RWPE2 (cell line): ENCODE measurements at places on chromosomes 12 and 14.

- no peak for DNase-seq
Measured at GRCh38 chr12:62075870-62076269, 184.3 kb upstream of the USP15 start.

DNA sequence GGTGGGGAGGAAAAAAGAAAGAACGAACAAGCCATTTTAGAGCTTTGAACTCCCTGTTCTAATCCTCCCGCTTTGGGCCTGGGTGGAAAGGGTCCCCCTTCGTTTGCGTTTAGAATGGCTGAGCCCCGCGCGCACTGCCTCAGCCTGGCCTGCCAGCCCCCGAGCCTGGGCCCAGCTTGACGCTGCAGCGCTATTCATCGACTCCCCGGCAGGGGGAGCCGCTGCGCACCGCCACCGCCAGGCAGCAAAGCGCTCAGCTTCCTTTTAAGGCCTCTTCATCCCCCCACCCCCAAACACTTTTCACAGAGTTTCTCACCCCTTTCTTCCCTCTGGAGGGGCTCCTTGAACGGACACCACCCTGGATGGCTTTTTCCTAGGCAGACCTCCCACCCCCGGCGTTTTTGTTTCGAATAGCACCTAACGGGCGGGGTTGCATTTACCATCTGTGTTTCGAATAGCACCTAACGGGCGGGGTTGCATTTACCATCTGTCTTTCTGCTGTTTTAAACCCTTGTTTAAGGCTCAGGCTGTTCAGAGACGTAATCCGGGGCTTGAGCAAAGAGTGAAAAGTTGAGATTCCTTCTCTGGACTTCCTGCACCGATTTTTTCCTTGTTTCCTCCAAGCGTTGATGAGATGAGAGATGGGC lies 56.4 kb upstream of the PIWIL1 start:
- DNase-seq: no peak

- DNase-seq: no peak
Measured at GRCh38 chr12:80838708-80839107, 99.0 kb downstream of the LIN7A start.

GRCh38 chr14:91415794-91416743 lies 1.6 kb downstream of the CCDC88C start:
- no peak for DNase-seq

GRCh38 chr14:95235351-95235750 lies 78.0 kb upstream of the DICER1 start:
- no peak for DNase-seq

DNA sequence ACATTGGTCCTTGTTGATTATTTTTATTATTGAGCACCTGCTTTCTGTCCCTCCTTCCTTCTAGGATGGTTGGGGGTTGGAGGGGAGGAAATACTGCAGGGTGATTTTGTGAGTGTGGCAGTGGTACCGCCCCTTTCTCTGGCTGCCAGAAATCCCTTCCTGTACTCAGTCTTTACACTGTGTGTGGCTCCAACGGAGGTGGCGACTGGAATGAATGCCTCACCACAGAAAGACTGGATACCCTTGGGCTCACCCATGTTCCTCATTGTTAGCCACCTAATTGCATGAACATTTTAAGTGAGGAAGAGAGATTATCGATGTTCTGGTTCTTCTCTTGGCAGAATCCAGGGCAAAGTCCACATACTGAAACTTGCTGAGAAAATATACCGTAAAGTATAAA lies 272.0 kb upstream of the E2F7 start:
- DNase-seq: no peak

GRCh38 chr12:120290609-120291305 lies 946 bp downstream of the RNU4-2 start:
- DNase-seq: no peak

GRCh38 chr14:59895721-59896120 lies 24.2 kb upstream of the LRRC9 start:
- DNase-seq: no peak

DNA sequence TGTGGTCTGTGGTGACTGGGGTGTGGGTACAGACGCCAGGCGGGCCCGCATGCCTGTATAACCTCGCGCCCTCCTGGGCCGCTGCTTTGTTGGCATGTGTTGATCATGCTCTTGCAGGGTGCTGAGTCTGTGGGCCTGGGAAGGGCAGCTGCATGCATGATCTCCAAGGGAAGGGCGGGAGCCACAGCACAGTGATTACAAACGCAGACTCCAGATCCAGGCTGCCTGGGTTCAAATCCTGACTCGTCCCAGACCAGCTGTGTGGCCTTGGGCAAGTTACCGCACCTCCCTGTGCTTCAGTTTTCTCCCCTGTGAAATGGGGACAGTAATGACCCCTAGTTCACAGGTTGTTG lies 24.0 kb downstream of the ADGRD1 start:
- no peak for DNase-seq

DNA sequence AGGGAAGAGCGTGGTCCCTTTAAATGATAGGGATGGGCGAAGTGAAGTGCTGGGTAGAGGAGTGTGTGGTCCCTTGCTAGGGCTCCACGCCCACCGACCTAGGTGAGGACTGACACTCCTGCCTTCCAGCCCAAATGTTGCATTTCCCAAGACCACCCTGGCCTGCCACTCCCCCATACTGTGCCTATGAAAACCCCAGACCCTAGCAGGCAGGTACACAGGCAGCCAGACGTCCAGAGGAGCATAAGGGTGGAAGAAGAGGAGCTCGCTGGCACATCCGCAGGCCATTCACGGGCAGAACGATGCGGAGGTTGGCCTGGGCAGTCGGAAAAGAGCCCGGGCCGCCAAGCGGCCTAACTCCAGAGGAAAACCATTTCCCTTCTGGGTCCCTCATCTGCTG lies 817 bp upstream of the IPO8 start:
- no peak for DNase-seq

DNA sequence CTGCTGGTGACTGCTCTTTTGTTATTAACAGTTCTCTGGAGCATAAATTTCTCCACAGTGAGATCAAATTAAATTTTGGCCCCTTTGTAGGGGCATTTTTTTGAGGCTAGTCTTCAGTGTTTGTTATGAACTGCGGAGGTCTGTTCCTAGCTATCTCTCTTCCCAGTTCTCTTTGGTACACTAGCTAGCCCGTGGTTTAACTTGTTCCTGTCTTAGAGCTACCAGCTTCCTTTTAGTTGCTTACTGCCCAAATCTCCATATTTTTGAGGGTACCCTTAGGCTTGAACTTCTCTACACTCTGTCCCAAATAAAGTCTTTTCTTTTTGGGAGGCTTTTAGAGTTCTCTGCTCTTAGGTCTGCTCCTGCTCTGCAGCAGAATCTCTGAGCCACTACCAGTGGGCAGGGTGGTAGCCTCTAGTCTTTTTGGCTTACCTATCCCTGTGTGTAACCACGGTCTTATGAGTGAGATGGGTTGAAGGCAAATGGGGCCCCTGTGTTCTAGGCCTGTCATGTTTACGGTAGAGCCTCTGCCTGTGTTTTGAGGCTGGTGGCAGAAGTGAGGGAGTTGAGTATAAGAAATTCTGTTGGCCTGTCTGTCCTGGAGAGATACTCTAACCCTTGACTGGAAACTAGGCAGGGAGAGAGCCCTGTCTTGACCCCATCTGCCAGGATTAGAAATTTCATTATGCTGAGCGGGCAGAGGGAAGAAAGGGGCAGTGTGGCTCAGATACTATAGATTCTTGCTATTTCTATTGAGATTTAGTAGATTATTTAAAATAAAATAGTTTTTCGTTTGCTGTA lies 21.0 kb downstream of the CNOT2 start:
- no peak for DNase-seq

DNA sequence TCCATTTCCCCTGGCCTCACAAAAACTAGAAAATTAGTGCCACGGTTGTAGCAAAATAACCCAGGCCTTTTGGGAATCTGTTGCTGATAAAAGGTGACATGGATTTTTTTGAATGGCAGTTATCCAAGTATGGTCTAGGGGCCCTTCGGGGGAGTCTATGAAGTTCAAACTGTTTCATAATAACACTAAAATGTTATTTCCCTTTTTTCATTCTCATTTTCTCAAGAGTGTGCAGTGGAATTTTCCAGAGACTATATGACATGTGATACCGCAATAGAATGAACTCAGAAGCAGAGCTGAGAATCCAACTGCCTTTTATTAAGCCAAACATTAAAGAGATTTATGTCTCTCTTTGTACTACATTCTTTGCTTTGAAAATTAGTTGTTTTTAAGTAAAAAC lies 26.9 kb downstream of the GSTZ1 start:
- no peak for DNase-seq
